ENCODE measurements at places on chromosomes 6 and 20. TPM values are rescaled to one million over a fixed set of nuclear protein-coding genes. Genes with fewer than 3 reads are reported as not detected.

C20orf202 gene
- total RNA-seq: not detected

HCRTR2 gene
- not detected for total RNA-seq

- no peak for DNase-seq
Observed at GRCh38 chr20:25084626-25085187, 2.8 kb upstream of the VSX1 start.

GRCh38 chr6:6008648-6009421 is 2.1 kb upstream of the NRN1 start:
- peak; percentile 84 for DNase-seq

DNA sequence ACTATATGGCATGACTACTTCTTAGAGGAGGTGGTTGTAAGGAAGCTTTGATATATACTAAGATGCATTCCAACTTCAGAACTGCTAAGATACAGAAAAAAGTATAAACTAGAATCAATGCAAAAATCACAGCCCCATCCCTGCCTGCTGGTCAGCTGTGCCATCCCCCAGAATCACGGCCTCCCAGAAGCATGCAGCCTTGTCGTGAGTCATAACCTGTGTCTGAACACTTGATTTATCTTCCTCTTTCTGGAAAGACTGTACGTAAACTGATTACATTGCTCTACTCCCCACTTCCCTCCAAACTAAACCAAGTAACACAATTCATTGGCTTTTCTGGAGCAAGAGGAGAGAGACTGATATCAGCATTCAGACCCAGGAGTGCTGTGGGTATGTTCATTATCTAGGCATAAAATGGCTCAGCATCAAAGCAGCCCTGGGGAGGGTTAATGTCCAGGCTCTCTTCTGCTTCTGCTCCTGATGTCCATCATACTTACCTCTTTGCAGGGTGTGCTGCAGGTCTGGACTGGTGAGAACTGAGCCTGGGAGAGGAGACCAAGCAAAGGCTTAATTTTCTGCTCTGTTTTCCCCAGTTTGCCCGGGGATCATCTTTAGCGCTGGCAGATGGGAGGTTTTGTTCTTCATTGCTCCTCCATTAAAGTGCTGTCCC is 18.4 kb downstream of the SCP2D1 start:
- DNase-seq: peak; percentile 13

DNA sequence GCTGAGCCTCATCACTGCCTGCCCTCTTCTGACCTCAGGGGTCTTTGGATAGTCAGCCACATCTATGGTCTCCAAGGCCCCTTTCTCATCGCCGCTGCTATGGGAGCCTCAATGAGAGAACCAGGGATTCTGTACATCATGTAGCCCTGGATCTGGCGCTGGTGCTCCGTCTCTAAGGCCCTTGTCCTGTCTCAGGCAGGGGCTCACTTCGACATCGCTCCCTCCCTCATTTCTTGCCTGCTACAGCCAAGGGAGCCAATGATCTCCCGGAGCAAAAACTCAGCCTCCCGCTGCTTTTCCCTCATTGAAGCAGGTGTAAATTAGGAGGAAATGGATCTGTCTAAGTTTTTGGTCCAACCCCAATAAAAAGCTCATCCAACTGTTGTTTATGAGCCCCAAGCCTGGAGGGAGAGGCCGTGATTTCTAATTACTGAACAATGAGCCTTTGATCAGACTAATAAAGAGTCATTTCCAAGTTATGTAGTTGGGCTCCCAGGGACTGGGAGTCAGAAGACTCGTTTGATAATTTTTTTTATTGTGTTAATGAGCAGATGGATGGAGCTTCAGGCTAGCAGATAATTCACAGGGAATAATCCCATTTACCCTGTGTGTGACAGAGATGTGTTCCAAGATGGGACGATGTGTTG is 30.9 kb downstream of the LBP start:
- no peak for DNase-seq

DNA sequence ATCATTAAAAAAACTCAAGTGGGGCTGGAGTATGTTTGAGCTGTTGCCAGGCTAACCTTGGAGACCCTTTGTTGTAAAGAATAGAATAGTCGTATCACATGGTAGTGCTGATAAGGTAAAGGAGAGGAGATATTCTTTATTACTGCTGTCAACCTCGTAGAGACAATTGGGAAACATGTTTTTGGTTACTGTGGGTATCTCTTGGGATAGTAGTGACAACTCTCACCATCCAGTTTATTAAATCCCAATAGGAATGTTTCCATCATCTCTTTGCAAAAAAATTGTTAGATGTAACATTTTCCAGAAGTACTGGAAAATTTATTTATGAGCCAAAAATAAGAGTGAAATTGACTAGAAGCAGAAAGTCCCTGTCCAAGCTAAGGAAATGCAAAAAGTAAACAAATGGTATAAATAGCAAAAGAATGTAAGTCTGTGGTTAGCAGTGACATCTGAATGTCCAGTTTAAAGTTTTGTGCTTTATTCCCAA is 829.3 kb upstream of the CITED2 start:
- peak; percentile 12 for DNase-seq

DNA sequence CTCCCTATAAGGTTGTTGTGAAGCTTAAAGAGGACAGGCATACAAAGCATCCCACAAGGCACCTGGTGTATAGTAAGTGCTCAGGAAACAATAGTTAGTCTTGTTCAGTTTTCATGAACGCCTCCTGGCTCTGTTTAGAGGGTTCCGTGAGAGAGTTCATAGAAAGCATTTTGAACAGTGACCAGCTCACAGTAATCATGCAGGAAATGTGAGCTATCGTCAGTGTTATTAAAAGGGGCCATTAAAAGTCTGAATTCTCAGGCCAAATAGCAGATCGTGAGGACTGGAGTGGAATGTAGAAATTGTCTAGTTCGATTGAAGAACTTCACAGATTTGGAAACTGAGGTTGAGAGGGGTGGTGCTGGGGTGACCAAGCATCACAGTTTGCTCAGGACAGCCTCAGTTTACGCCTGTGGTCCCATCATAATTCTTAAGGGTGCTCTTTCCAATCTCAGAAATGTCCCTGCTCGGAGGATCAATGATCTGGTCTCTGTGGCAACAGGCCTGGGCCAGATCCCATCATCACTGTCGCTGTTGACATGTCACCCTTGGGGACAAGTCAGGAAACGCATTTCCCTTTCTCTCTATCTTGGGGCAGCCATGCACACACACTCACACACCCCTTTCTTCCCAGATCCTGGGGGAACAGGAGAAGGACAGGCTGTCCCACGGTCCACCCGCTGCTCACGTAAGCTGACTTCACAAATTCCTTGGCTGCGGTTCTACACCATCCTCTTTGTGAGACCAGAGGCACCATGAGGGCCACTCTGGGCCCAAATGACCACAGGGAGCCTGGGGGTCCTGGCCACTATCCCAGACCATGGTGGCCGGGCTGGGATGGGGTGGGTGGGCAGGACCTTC is 7.2 kb downstream of the TGM2 start:
- no peak for DNase-seq

DNA sequence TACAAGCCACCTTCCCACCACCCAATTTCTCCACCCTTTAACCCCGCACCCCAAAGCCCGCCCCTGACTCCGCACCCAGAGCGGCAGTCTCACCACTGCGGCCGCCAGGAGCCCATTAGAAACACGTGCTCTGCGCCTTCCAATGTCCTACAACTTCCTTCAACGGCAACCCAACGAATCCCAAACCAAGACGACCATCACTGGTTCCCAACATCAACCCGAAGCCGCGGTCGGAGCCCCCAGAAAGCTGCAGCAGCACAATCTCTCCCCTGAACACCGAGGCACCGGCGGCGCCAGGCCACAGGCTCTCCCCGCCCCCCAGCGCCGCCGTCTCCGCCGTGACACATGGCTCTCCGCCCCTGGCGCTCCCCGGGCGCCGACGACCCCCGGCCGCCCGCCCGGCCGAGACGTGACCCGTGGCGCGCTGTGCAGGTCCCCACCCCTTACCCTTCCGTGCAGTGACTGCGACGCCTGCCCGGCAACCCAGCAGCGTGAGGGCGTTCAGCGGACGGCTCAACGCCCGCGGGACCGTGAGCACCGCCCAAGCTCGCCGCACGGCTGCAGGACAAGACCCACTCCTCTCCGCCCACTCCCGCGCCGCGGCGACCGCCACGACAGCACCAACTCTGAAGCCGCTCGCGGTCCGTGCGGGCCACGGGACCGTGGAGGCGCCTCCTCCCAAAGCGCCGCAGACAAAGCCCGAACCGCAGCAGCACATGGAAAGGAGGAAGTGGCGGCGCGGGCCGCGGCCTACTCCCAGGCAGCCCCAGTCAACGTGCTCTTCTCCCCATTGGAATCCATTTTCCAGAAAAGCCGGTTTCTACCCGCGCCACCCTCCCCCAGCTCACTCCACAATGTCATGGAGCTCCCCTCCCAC is 551 bp downstream of the SYNCRIP start:
- DNase-seq: peak; percentile 47

DNA sequence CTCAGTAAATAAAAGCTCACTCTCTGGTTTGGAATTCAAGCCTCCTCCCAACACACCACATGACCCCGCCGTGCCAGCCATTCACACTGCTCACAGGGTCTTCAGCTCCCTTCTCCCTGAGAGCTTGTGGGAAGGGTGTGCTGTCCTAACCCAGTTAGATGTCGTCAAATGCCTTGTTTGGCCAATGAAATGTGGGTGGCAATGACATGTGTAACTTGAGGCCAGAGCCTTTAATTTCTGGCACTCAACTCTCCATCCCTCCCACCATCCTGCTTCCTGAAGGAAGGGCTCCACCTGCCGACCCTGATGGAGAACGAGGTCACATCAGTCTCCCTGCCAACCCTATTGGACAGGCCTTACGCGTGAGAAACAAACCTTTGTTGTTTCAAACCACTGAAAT is 224.5 kb upstream of the AGPAT4 start:
- DNase-seq: peak; percentile 55

DNA sequence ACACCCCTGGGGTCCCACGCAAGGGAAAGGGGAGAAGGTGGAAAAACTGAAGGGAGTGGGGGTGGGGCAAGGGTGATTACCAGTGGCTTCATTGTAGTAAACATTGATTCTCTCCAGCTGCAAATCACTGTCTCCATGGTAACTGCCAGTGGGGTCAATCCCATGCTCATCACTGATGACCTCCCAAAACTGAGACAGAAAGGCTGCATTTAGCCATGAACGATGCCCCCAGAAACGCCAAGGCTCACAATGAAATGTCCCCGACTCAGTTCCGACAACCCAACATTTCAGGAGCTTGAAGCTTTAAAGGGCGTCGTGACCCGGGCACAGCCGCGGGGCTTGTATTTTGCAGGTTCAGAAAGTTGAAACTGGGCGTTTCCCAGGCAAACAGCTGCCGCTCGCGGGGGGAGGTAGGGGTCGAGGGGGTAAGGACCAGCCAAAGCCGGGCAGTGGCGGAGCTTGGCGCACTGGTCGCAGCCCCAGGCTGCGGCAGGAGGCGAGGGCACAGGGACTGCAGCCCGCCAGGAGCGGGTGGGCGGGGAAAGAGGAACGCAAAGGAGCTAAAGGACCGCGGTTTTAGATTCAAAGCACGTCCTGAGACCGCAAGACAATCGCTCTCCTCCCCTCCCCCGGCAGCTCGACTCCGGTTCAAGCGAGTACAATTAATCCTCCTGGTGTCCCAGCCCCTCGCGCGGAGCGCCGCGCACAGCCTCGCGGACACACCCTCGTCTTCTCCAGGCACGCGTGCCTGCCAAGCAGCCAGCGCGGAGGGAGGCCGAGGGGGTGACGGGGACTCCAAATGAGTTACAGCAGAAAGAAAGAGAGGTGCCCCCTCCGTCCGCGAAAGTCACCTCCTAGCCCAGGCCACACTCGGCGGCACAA is 731 bp downstream of the TUBB2B start:
- no peak for DNase-seq

DNA sequence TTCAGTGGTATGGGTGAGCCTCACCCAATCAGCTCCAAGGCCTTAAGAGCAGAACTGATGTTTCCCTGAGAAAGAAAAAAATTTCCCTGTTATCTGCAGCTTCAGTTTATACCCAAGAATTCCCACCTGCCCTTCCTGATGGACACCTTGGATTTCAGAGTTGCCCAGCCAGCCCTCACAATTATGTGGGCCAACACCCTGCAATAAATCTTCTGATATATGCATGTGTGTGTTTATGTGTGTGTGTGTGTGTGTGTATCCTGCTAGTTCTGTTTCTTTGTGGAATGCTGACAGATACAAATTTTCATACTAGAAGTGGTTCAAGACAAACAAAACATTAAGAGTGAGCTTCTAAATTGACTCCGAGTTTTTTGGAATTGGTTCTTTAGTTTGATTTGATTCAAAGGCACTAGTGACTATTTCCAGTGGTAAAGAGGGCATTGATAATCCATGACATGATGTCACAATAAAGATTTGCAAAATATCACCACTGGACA is 246.6 kb upstream of the BTBD3 start:
- no peak for DNase-seq

FRK gene
- 1.9 TPM for total RNA-seq
